ENCODE measurements at places on chromosomes 16 and 17.

- no peak for DNase-seq
Measured at GRCh38 chr16:4085405-4085970, 30.8 kb downstream of the ADCY9 start.

GRCh38 chr16:23987443-23987842 lies 151.7 kb downstream of the PRKCB start:
- no peak for DNase-seq

- DNase-seq: no peak
Measured at GRCh38 chr17:62860962-62861873, 53.1 kb upstream of the MARCHF10 start.

GRCh38 chr17:76449126-76449525 lies 3.8 kb downstream of the UBE2O start:
- DNase-seq: no peak

- no peak for DNase-seq
Measured at GRCh38 chr17:62929320-62929719, 36.7 kb upstream of the TANC2 start.

DNA sequence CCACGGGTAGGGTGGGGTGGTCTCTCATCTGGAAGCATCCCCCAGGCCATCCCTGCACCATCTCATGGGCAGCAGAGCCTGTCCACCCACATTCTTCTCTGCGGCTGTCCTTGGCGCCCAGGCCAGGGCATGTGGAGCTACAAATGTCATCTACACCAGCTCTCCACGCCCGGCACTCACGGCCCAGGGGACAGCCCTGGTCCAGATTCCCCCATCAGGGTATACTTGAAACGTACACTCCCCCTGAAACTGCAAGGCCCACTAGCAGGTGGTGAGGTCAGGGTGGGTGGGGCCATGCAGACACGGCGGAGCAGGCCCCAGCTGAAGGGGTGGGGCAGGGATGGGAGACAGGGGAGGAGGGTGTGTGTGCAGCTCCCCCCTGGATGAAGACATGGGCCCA lies 3.2 kb upstream of the SOX8 start:
- DNase-seq: no peak

GRCh38 chr17:44417553-44417952 lies 28.1 kb upstream of the ITGA2B start:
- no peak for DNase-seq

DNA sequence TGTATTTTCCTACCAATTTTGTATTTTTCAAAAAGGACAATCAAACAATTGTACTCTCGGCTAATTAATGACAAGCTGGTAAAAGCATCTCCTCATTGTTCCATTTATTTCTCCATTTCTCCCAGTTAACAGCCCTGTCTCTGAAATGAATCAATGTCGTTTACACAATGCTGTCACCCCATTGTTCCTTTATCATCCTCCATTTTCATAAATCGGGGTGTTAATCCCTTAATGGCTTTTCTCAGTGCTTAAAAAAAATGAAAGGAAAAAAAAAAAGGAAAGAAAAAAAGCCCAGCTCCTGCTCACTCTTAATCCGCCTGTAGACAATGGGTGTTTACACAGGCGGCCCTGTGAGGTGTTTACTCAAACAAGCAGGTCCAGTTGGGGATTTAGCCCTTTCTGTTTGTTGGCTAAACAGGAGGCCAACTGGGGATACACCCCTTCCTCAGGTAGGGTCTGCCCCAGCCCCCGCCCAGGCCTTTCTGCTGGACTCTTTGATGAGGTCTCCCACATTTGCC lies 86.8 kb upstream of the SALL1 start:
- no peak for DNase-seq
